ENCODE measurements at places on chromosomes 13 and 19. TPM values are rescaled to one million over a fixed set of nuclear protein-coding genes. Genes with fewer than 3 reads are reported as not detected.

DNA sequence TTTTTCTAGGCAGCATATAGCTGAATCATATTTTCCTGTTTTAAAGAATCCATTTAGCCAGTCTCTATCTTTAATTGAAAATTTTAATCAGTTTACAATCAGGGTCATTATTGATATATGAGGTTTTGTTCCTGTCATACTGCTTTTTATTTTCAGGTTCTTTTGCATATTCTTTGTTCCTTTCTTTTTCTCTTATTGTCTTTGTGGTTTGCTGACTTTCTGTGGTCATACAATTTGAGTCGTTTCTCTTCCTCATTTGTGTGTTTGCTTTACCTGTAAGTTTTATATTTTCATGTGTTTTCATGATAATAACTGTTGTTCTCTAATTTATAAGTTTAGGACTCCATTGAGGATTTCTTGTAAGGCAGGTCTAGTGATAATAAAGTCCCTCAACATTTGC lies 812.6 kb downstream of the DACH1 start:
- no peak for DNase-seq

DNA sequence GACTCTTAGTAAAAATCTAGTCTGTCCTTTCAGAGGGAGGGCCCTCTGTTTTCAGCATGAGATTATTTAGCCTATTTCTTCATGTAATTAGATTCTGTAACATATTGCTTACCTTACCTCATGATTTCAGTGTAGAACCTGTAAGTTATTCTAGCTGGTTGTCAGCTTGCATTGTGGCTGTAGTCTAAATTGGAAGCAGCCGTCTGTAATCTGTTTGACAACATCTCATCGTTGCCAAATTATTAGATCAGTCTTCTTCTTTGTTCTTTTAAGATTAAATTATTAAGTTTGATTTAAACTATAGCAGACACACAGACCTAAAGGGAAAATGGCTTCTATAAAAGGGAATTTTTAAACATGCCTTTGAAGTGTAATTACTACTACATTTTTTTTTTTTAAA lies 34.8 kb downstream of the SLAIN1 start:
- DNase-seq = no peak

DNA sequence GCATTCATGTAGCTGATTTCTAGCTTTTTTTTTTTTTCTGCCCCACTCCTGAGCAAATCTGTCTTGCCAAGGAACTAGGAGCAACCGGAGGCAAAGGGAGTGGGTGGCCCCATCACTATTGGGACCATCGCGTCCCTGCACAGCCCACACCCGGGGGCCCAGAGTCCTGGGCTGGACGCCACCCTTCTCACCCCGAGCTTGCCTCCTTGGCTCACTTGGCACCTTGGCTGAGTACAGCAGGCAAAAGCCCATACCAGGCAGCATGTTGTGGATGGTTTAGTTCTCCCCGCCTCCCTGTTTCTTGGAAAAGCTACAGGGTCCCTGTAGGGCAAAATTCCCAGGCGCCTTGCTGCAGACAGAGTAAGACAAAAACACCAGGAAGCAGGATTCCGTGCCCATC lies 13.7 kb downstream of the SMIM24 start:
- DNase-seq = no peak

DNA sequence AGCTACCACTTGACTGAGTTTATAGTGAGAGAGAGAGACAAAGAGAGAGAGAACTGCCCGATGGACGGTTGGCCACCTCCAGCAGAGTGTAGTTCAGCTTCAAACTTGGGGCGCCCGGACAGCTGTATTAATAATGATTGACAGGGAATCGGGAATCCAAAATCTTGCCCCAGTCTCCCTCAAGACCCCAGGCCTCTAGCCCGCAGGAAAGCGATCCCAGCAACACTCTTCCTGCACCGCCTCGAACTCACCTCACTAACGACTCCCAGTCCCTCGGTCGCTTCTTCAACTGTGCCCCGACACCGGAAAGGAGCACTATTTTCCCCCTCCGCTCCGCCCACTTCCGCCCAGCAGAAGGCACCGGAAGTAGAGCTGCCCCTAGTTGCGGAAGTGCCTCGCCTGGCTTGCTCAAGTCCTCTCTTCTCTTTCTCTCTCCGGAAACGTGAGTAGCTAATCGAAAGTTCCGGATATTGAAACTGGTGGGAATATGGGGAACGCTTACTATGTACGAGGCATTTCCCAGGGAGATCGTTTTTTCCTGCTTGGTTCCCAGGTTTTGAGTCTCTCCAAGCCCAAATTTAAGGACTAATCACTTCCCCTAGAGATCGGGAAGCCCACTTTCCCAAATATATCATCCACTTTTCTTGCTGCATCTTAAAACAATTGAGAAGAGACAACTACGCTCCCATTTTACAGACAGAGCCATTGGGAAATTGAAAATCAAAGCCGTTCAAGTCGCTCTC lies at the start of gene NOSIP:
Gene NOSIP, minus strand, starts transcription at position 293 of the 743 bp plus-strand sequence. CDS start 19,865 bp downstream, outside the sequence.
- DNase-seq = peak; percentile 91

DNA sequence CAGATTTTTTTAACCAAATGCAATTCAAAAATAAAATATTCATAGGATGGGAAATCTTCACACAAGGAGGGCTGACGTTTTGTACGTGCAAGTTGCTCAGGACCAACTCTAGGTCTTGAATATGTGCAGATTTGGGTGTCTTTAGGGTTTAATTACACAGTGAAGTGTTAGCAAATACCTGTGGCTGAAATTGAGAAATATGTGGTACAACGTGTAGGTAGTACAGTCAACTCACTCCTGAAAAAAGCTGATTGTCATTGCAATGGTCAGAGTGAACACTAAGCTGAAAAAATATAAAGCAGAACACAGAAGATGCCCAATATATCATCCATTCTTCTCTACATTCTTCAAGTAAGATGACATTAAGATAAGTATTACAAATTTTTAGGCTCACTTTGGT lies 314.3 kb downstream of the SLITRK1 start:
- DNase-seq = no peak

- no peak for DNase-seq
Observed at GRCh38 chr13:108787700-108788414, 158.4 kb downstream of the MYO16 start.

- DNase-seq = no peak
Observed at GRCh38 chr19:28026636-28027035, 1186.3 kb downstream of the UQCRFS1 start.

The GAPDHS gene
- not detected for total RNA-seq

- DNase-seq = no peak
Observed at GRCh38 chr19:30253581-30253996, 118.6 kb upstream of the ZNF536 start.

- DNase-seq = no peak
Observed at GRCh38 chr13:78596399-78596735, 7.0 kb downstream of the POU4F1 start.

DNA sequence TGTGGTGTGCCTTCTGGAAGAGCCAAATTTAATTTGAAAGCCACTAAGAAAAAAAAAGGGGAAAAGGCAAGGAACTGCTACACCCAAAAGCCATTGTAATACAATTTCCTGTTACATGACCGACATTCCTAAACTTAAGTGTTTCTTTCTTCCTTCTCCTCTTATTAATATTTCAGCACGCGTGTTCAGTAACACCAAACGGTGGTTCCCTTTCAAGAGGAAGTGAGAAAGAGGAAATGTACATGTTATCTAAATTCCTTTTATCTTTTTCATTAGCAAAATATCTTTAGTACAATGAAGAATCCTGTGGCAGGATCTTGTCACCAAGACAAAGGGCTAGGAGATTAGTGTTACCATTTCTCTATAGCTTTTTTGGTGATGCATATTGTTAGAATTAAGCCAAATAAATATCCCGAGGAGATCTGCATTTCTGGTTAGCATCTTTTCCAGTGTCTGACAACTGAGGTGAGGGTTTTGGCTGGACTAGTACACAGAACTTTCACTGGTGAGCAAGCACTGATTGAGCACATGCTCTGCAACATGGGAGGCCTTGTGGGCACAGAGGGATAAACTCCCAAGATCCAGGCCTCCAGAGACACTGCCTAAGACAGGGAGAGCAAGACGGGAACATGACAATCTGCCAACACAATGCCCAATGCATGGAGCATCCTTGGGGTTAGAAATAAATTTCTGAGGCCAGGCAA lies 22.1 kb downstream of the LATS2 start:
- no peak for DNase-seq

- DNase-seq = peak; percentile 70
Observed at GRCh38 chr13:20924758-20925394, 22.3 kb upstream of the XPO4 start.

The F2RL3 gene
- total RNA-seq = 0.63 TPM

The COL4A2 gene
- 465 TPM for total RNA-seq

- no peak for DNase-seq
Observed at GRCh38 chr13:112903606-112904195, 65.3 kb upstream of the MCF2L start.

GRCh38 chr13:21883713-21884112 lies 212.8 kb downstream of the FGF9 start:
- no peak for DNase-seq

GRCh38 chr13:45718063-45718462 lies 15.9 kb downstream of the CBY2 start:
- no peak for DNase-seq

The SPRY2 gene
- 34.9 TPM for total RNA-seq

The TMEM38A gene
- total RNA-seq = 8.0 TPM

DNA sequence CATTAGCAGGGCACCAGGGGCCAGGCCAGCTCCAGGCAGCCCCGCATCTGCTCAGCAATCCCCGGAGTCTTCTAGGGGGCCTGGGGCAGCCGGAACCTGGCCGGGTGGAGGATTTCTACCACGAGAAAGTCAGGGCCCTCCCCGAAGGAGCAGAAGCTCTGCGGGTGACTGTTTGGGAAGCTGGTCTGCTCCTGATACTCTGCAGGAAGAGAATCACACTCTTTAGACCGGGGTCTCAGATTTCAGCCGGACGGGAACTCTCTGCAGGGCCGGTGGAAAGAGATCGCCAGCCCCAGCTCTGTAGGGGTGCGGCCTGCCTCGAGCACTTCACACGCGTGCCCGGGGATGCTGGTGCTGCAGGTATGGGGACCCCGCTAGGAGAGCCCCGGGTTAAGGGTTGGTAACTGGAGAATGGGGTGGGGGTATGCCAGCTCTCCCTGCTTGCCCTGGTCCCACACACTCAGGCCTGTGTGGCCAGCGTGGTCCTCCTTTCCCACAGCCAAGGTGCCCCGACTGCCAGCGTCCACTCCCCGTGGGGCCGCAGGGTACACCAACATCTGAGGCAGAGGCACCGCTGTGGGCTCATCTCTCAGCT lies 20.1 kb downstream of the RASA3 start:
- no peak for DNase-seq

Measured in urinary bladder (tissue), 4 donors.